CD4-positive, alpha-beta T cell treated with Interleukin-17A for 4 hours (primary cell): ENCODE measurements at places on chromosomes 13 and 19.

- DNase-seq, result no peak
Measured at GRCh38 chr19:35085947-35086346, 29.7 kb upstream of the FXYD3 start.

DNA sequence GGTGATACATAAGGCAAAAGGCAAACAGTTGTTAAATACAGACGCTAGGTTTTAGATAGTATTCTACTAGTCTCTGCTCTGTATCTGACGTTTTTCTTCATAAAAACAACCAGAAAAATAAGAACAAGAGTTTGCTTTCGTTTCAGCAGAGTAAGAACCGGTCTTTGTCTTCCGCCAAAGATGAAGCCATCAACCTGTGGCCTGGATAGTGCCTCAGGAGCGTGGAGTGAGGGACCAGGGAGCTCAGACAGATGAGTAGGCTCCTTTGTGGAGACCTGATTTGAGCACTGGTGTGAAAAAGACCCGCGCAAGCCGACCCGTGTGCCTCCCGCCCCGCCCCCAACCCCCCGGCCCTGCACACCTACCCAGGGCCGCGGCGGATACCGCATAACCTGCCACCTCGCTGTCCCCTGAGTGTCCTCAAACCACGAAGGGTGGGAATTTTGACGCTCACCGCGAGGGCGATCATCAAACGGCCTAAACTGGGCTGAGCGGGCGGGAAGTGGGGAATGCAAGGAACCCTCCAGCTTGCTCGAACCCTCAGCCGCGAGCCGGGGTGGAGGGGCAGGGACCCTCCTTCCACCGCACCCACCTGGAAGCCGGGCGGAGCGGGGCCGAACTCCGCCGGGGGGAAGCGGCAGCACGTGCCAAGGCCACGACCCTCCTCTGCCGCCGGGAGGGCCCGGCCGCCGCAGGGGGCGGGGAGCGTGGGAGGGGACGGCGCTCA, 866 bp upstream of the LMO7 start:
- no peak for DNase-seq

DNA sequence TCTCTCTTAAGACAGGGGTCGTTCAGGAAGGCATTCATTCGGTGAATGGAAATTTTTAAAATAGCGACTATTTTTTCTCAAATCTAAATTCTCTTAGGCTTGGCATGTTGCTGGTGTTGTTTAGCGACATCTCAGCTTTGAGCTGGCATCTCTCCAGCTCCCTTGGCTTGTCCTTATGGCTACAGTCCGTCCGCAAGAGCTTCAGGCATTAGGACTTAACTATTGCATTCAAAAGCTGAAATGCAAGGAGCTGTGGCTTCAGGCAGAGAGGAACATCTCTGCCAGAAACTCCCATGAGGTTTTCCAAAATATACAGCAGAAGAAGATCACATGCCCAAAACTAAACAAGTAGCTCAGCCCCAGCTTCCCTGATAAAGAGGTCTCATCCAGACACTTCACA, 578.5 kb downstream of the EFNB2 start:
- no peak for DNase-seq

- DNase-seq, result no peak
Measured at GRCh38 chr13:43977911-43978310, 98.2 kb downstream of the LACC1 start.

DNA sequence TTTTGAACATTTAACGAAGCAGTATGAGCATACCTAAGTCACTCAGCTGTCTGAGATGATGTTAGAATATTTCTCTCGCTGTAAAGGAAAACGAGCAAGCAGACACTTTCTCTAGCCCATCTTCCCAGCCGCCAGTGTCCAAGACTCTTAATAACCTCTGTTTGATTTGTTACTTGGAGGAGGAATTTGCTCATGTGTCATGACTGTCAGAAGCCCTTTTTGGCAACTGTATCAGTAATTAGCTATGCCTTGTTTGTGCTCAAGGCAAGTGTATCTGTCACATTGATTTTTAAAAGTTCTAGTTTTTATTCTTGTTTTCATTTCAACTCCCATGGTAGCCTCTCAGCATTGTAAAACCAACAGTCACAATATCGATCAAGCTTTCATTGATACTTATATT, 828.4 kb upstream of the SLC10A2 start:
- no peak for DNase-seq

DNA sequence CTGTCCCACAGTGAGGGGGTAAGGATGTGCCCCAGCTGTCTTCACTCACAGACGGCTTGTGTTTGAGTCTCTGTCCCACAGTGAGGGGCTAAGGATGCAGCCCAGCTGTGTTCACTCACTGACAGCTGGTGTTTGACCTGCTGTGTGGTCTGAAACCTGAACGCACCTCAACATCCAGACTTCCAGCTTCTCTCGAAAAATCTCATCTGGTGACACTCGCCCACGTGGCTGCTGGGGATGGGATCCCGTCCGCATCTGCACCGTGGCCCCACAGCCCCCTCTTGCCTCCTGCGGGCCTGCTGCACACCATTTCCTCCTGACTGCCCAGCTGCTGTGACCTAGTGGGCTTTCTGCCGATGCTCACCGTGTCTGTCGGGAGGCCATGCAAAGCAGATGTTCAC, 27.3 kb downstream of the CHAF1A start:
- no peak for DNase-seq

- no peak for DNase-seq
Measured at GRCh38 chr13:24085662-24086061, 74.9 kb upstream of the SPATA13 start.

- no peak for DNase-seq
Measured at GRCh38 chr13:60327511-60327910, 69.5 kb upstream of the TDRD3 start.

- DNase-seq, result no peak
Measured at GRCh38 chr13:74651121-74651520, 516.9 kb upstream of the KLF12 start.

DNA sequence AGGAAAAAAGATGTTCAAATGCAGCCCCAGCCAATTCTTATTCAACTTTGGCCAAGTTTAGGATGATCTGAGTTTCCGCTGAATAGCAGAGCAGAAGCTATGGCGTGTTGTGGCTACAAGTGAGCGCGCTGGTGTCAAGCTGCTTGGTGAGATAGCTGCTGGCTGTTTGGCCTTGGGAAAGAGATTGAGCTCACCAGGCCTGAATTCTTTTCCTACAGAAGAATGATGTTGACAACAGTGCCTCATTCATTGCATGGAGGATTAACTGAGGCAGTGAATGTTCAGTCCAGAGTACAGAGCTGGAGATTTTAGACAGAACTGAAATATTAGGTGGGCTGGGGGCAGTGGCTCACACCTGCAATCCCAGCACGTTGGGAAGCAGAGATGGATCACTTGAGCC, 31.5 kb upstream of the MAP3K10 start:
- no peak for DNase-seq
